ENCODE measurements at places on chromosomes 16 and 17.

DNA sequence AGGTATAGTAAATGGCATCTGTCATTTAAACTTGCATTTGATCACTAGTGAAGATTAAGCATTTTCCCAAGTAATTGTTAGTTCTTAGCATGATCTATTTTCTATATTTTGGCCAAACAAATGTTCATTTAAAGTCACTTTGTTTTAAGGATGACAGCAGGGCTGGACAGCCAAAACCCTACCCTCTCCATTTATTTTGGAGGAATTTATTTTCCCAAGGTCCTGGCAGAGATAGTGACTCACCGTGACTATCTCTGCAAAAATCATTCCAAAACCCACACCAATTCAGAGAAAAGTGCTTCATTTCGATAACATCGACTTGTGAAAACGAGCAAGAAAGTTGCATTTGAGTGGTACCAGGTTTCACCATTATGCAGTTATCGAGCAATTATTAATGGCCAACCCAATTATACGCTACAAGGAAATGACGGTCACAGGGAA, 665 bp upstream of the AKAP1 start:
- no peak for DNase-seq

DNA sequence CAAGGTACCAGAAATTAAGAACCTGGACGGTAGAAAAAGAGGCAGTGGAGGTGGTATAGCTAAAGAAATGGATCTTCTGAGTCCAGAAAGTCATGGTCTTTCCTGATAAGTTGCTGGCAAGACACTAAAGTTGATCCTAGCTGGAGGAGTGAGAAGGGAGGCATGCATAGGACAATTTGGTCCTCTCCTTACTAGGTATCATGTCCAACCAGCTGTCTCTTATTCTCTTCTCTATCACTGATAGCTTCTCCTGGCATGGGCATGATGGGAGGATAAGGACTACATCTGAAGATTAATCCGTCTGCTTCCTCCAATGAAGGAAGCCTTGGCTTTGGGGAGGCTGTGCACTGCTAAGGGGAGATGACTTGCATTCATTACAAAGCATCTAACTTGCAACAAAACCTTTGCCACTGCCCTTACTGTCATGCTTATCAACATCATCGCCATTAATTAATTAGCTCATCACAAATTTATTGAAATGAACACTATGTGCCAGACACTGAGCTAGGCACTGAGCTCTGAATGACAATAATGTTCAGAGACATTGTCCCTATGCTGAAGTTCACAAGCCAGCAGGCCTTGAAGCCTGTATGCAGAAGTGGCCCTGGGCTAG, 3.1 kb upstream of the FAM117A start:
- no peak for DNase-seq

- DNase-seq, result no peak
These were observed 16.0 kb upstream of the WIPF2 start for GRCh38 chr17:40203131-40203530.

GRCh38 chr17:34131386-34131785, 123.7 kb upstream of the CCL2 start:
- no peak for DNase-seq

DNA sequence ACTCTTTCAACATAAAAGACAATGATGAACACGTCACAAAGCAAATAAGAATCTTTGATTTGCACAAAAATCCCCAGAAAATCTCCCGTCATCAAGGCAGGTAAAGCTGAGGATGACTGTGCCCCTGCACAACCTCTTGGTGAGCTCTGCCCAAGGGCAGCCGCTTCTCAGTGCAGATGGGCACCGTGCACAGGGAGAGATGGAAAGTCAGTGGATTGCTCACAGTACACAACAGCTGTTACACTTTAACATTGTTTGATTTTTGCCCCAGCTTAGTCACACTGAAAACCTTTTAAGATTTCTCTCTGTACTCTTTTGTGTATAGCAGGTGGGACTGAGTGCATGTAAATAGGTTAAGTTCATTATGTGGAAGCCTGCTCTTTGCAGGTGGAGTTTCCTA, 104.2 kb downstream of the CDK5R1 start:
- no peak for DNase-seq

DNA sequence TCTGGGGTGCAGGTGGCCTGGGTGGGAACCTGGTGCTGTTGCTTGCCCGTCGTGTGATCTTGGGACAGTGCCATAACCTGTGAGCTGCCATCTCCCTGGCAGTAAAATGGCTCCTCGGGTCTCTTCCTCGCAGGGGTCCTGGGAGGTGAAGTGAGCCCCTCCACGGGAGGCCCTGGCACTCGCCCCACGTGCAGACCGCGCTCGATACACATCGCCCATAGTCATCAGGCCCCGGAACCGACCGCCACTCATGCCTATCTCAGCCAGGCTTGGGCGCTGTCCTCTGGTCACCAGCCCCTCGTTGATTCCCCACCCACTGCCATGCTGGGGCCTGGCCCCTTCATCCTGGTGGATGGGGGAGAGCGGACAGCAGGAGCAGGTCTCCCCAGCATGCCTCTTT, 21.5 kb upstream of the OSGIN1 start:
- DNase-seq, result no peak

GRCh38 chr17:55962951-55963401, 190.3 kb upstream of the ANKFN1 start:
- no peak for DNase-seq

GRCh38 chr17:70169709-70170597, 621 bp downstream of the KCNJ2 start:
- no peak for DNase-seq

GRCh38 chr16:65125871-65126270, 4.0 kb upstream of the CDH11 start:
- no peak for DNase-seq

DNA sequence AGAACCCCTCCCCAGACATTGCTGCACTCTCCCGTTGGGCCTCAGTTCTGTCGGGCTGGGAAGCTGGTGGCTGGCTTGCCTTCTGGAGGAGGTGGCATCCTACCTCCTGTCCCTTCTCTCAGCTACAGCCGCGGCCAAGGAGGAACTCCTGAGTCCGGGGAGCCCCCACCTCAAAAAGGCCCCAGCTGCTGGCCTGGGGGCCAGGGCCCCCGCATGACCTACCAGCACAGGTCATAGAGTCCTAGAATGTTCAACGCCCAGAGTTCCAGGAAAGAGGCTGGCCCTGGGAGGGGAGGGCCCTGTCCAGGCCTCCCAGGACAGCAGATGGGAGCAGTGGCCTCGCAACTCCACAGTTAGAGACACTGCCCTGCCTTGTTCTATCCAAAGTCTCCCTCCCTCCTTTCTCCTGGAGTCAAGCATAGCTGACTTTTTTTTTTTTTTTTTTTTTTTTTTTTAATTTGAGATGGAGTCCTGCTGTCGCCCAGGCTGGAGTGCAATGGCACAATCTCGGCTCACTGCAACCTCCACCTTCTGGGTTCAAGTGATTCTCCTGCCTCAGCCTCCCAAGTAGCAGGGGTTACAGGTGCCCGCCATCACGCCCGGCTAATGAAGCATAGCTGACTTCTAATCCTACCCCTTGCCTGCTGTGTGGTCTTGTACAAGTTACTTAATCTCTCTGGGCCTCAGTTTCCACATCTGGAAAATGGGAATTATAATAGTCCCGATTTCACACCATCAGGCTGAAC, 7.1 kb downstream of the CARHSP1 start:
- no peak for DNase-seq

DNA sequence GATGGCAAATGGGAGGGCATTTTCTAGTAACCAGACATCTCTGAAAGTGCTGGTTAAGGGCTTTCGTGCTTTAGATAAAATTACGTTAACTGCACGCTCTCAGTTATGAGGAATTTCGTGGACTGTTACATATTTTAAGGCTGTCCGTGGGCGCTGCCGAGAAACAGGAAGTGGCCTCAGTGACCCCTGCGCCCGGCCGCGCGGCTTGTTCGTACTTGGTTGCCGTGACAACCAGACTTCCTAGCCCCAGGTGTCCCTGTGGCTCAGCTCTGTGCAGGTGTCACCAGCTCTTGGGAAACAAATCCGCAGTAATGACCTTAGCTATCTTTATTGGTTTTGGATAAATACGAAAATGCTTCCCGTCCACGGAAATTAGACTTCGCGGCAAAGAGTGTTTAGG, 52.7 kb downstream of the LMF1 start:
- DNase-seq, result no peak

DNA sequence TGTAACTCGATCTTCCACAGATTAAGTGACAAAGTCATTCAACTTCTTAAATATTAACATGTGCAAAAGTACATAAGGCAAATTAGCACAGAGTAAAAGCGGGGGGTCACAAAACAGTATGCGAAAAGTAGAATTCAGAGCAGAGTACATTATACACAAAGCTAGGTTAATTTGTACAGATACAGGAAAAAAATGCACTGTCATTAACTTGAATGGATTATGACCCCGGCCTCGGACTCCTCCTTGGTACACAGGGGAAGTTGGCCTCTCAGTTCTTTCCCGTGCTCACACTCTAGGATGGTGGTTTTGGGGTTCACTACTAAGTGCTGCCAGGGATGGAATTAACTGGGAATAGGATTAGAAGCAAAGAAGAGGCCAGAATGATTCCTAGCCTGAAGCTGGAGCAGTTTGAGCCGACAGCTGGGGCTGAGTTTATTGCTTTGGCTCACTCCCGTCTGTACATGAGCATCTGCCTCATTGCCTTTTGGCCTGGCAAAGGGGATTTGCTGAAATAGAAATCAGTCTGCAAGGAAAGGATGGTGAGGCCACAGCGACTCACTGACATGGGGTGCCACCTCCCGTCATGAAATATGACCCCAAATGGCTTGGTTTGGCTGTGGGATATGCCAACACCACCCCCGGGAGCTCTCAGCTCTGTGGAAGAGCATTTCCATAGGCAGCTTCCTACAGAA, 23.6 kb downstream of the NTN1 start:
- no peak for DNase-seq

DNA sequence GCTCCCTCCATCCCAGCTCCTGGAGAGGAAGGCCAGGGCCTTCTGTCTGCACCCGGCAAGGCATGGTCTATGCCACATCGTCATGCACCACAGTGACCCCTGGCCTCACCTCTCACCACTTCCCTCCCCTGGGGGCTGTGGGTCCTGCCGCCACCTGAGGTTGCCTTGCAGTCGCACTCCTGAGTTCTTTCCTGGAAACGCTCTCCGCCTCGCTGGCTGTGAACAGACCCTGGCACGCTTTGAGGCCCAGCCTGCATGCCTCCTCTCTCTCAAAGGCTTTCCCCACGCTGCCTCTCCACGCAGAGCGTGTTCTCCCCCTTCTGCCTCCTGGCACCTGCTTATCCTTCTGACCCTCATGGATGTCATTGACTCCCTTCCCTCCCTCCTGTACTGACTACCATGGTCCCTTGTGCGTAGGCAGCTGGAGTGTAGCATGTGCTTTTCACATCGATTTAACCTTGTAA, 45.4 kb downstream of the SEC14L1 start:
- no peak for DNase-seq

DNA sequence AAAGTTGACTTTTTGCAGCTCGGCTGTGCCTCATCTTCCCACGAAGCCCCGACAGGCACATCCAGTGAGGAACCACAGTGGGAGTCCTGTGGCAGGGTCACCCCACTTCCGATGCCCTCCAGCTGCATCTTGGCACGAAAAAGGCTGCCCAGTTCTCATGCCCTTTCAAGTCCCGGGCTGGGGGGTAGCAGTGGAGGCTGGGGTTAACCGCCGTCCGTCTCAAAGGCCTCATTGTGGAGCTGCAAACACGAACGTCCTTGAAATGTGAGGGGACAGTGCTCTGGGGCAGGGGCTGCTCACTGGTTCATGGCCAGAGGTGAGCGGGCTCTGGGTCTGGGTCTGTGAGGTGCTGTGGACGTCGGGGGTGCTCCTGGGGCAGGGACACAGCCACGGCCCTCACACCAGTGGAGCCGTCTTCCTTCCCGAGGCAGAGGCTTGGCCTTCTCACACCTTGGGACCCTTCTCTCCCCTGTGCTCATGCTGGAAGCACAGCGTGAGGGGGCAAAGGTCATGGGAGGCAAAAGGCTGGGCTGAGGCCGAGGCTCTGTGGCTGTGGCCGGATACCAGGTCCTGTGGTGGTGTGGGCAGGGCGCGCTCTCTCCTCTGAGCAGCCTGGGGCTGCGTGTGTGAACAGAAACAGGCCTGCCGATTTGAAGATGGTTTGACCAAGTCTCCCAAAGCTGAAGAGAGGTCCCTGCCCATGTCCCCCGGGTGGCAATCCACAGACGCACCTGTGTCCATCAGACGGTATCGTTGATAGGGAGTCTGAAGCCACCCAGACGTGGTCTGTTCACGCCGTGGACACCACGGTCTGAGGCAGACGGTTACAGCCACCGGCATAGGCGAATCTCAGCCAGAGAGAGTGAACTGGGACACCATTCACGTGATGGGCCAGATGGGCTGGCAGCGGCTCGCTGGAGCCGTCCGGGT, 3.1 kb upstream of the MC1R start:
- no peak for DNase-seq

- DNase-seq, result no peak
These were observed 170.1 kb upstream of the CDH13 start for GRCh38 chr16:82456683-82457082.

- no peak for DNase-seq
These were observed 7.1 kb downstream of the CHD9NB start for GRCh38 chr16:53045341-53046220.
